ENCODE measurements at places on chromosomes 3 and 15.

GRCh38 chr15:92763459-92763858 is 107.9 kb upstream of the FAM174B start:
- DNase-seq: no peak

GRCh38 chr3:111107662-111108035 is 36.0 kb downstream of the NECTIN3 start:
- DNase-seq: no peak

DNA sequence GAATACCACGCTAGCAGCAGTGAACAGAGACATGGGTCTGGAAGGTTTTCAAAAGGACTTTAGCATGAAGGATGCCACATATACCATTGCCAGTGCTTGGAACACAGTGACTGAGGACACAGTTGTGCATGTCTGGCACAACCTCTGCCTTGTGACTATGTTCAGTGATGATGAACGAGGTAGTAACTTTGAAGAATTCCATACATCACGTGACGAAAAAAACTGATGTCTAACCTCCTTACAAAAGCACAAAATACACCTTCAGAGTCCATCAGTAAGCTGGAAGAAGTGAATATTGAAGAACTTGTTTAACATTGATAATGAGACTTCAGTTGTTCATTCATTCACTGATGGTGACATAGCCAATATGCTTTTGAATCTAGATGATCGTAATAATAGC is 594.8 kb upstream of the GRM7 start:
- no peak for DNase-seq

DNA sequence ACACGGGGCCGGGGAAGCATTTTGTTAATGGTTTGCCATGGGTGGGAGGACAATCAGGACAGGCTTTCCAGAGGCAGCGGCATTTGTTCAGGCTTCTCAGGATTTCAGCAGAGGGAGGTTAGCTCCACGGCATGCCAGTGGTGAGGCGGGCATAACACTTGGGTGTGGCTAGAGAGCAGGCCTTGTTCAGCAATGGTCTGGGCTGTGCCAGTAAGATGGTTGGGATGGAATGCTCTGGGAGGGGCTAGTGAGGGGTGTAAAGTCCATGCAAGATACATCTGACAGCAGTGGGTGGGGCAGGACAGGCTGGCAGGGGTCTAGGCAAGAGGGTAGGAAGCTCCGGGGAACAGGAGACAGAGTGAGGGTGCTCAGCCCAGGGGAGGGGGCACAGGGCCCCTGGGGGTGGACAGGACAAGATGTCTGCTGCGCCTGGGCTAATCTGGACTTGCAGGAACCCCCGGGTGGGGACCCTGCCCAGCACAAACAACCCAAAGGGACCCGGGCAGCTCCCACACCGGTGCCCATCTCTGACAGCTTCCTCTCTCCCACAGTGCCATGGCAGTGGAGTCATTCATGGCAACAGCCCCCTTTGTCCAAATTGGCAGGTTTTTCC is 8.4 kb downstream of the TMEM43 start:
- DNase-seq: no peak

GRCh38 chr3:153843994-153844393 is 277.2 kb upstream of the ARHGEF26 start:
- no peak for DNase-seq

- DNase-seq: no peak
Measured at GRCh38 chr3:145981056-145981455, 179.9 kb downstream of the PLOD2 start.

- no peak for DNase-seq
Measured at GRCh38 chr3:136247436-136247835, 2.7 kb upstream of the PCCB start.

GRCh38 chr3:78249294-78249693 is 1209.4 kb downstream of the ROBO2 start:
- no peak for DNase-seq

DNA sequence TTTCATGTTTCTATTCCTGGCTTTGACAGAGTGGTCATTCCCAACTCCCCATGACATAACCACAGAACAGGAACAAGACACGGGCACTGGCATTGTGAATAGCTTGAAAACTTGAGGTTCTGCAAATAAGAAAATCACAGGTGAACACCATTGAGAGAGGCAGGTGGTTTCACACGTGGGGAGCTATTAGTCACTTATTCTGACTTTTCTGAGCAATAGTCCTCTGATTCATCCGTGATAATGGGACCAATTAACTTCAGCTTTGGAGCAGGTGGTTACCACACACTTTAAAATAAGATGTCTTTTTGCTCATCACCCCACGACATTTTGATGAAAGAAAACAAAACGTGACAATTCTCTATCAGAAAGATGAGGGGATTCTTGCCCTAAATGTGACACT is 224.7 kb downstream of the KLF13 start:
- no peak for DNase-seq

DNA sequence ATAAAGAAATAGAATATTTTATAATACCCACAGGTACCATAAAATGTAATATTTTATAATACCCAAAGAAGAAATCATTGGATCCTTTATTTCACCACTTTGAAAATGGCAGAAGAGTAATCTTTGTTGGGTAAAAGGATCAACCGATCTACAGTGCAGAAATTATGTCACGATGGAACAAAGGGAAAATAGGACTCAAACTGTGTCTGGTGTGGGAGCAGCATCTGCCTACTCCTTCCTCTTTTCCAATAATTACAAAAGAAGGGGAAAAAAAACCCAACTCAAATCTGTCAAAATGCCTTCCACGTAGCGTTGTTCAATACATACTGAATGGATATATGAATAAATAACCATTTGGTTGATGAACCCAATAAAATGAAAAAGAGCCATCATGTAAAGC is 492.6 kb upstream of the TBL1XR1 start:
- DNase-seq: no peak

DNA sequence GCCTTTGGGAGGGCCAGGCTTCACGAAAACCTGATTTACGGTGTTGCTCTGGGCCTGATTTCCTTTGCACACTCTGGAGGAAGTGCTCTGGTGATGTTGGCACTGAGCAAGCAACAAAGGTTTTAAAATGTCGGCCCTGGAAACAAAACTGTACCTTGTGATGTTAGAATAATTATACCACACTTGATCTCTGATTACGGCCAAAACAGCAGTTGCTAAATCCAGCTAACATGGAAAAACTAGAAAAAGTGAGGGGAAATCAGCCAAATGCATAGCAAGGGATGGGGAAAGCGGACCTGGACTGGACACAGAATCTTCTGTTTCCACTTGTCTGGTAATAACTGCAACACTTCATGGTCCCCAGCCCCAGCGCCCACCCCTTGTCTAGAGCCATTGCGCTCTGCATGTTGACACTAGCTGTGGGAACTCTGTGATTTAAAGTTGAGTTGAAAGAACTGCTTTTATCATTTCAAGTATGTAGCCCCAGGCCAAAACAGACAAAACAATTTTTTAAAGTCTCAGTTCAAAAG is 120.1 kb downstream of the VGLL4 start:
- peak; percentile 79 for DNase-seq

DNA sequence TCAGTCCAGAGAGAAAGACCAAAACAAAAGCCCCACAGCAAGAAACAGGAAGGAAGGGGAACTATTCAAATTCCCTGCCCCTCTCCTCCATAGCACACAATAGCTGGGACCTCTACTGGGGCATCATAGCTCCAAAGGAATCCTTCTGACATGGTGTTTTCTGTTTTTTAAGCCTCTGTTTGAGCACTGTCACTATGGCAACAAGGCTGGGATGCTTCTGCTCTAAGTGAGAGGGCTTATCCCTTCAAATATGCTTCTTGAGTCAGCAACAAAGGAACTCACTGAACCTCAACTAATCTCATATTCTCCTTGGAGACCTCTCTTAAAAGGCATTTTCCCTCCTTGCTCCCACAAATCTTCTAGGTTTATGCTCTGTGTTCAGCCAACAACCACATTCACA is 40.5 kb downstream of the MYLK start:
- DNase-seq: no peak

DNA sequence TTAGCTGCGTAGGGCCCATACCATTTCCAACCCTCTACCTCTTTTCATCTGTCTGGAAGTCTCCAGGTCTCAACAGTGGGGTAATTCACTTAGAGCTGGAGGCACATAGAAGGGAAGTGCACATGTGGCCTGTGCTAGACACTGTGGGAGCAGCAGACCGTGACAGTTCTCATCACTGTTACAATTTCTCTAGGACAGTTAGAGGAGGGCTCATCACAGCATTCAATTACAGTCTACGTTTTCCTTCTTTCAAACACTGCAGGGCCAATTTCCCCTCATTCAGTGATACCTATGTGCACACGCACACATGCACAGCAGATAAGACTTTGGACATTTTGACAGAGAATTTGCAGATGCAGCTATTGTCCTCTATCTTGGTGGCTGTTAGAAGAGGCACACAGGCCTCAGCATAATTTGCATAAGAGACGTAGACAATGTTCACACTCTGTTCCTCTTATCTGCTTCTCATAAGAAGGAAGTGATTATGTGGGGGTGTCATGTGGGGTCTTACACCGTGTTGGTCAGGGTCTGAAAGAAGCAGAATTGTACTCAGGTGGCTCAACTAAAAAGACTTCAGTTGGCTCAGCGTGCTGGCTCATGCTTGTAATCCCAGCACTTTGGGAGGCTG is 12.6 kb upstream of the HRG start:
- DNase-seq: no peak

- DNase-seq: peak; percentile 77
Measured at GRCh38 chr3:156816794-156817645, 9.1 kb upstream of the LEKR1 start.

DNA sequence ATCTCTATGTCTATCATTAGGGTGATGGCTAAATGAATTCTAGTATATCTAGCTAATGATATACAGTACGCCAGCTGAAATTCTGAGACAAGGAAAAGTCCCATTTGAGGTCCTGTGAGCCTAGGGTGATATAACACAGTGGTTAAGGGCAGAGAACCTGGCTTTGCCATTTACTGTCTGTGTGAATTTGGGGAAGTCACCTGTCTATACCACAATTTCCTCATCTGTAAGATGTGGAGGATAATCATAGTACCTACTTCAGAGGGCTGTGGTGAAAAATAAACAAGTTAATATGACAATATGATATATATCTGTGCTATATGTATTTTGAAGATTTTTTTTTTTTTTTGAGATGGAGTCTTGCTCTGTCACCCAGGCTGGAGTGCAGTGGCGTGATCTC is 9.8 kb upstream of the ANKDD1A start:
- DNase-seq: no peak

DNA sequence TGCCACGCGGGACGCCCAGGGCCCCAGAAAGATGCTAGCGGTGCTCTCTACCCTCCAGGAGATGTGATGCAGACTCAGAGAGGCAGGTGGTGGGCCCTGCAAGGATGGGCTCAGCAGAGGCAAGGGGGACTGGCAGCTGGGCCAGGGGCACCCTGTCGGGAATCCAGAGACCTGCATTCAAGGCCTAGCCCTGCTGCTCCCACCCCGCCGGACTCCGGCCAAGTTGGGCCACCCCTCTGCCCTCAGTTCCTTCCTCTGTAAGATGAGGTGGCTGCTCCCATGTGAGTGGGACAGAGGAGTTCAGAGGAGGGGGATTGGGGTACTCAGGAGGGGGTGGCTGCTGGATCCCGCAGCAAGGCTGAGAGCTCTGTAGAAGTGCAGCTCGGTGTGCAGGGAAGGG is 116.3 kb downstream of the TMEM266 start:
- no peak for DNase-seq

DNA sequence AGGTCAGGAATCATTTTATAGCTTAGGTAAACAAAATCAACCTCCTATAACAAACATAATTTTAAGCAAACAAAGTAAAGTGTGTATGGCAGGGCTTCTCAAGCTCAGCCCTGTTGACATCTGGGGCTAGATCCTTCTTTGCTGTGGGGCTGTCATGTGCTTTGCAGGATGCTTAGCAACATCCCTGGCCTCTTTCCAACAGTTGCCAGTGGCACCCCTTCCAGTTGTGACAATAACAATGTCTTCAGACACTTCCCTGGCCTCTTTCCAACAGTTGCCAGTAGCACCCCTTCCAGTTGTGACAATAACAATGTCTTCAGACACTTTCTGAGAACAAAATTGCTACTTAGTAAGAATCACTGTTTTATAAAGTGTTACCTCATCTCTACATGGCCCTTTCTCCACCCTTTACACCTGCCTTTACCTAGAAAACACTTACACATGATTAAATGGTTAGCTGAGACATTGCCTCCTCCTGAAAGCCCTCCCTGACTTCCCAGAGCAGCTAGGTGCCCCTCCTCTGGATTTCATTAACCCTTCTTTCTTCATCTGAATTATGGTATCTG is 194.0 kb upstream of the LMCD1 start:
- no peak for DNase-seq

GRCh38 chr15:28021281-28022039 is 77.7 kb downstream of the OCA2 start:
- no peak for DNase-seq

DNA sequence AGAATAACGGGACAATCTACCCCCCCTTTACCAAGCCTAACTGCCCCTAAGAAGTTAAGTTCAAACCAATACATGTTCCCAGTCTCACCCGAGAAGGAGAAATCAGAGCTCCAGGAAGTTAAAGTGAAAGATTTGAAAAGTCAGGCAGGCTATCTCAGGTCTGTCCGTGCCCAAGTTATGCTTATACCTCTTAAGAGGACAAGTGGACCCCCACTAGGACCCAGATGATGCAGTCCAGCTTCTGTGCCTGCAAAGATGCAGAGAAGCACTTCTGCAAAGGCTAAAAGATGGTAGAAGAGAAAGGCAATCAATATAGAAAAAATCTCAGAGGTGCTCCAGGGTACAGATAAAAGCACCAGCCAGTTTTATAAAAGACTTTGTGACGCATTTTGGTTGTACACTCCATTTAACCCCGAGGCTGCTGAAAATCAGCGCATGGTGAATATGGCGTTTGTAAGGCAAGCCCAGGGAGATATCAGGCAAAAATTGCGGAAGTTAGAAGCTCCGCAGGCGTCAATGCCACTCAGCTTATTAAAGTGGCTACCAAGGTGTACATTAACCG is 9.8 kb upstream of the SLC9C1 start:
- DNase-seq: peak; percentile 43

DNA sequence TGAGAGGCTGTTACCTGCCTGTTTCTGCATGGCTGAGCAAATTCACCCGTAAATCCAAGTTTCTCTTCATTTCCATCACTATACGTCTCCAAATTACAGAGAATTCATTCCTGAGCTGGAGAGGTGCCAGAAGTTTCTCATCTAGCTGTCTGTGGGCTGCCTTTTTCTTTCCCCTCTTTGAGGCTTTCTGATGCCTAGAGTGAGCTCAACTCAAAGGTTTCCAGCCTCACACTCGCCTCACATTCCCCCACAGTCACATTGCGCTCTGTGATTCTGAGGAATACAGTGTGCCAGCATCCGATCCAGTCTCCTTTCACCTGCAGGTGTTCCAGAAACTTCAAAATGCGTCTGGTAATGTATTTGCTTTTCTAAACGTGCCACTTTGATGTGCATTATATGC is 267.2 kb downstream of the MFSD1 start:
- DNase-seq: no peak

- no peak for DNase-seq
Measured at GRCh38 chr3:134804508-134805480, 9.7 kb downstream of the EPHB1 start.

- DNase-seq: no peak
Measured at GRCh38 chr3:99872923-99873254, 55.2 kb downstream of the CMSS1 start.

GRCh38 chr3:141271279-141272030 is 39.8 kb downstream of the PXYLP1 start:
- no peak for DNase-seq

Data from hindlimb muscle (tissue), 1 donor.